ENCODE measurements at places on chromosomes 1 and 21.

DNA sequence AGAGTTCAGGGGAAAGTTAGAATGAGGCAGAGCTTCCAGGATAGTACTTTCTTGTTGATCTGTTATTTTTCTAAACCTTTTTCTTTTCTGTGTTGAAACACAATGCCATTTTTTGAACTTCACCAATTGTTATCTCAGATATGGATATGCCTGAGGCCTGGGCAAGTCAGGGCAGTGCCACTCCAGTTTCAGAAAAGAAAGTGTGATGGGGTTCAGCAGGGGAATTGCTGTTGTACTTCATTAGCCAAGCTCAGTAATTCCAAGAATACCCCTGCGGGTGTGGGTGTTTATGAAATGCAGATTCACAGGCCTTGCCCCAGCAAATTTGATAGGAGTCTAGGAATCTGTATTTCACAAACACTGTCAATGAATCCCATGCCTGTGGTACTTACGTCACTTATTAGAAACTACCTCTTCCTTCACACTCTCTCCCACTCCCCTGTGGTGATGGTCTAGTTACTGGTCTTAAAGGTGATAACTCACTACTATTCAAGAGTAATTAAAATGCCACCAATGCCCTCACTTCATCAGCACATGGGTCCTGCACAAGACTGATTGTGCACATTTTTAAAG lies 142.3 kb downstream of the PBX1 start:
- no peak for DNase-seq

- no peak for DNase-seq
These were observed 47.9 kb upstream of the LAPTM5 start for GRCh38 chr1:30805304-30806003.

- no peak for DNase-seq
These were observed 3.9 kb downstream of the POFUT2 start for GRCh38 chr21:45283611-45284455.

GRCh38 chr1:231707407-231707806 lies 80.8 kb downstream of the DISC1 start:
- DNase-seq, result no peak

DNA sequence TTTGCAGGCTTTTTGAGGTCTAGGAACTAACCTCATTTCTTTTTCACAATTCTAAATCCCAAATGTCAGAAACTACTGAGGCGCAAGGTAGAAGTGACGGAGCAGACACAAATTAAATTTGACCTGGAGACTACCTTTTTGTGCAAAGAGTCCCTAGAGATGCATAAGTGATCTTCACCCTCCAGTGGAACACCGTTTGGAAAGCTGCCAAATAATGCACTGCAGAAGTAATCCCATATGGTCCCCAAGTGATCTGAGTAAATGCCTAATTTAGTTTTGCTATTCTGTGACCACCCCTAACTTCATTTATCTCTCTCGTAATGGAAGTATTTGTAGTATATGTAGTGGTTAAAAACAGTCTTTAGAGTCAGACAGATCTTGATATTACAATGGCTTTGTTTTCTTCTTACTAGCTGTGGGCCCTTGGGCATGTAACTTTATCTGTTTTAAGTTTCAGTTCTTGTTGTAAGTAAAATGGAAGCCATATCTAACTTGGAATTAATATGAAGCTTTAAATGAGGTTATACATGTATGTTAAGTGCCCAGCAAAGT lies 70.4 kb upstream of the IPO9 start:
- DNase-seq, result no peak

- DNase-seq, result no peak
These were observed 26.7 kb downstream of the MIER1 start for GRCh38 chr1:66951513-66951912.

GRCh38 chr1:179599623-179600249 lies 8.1 kb downstream of the TDRD5 start:
- DNase-seq, result no peak

- DNase-seq, result no peak
These were observed 664.1 kb upstream of the CAMK1G start for GRCh38 chr1:208919371-208919770.

DNA sequence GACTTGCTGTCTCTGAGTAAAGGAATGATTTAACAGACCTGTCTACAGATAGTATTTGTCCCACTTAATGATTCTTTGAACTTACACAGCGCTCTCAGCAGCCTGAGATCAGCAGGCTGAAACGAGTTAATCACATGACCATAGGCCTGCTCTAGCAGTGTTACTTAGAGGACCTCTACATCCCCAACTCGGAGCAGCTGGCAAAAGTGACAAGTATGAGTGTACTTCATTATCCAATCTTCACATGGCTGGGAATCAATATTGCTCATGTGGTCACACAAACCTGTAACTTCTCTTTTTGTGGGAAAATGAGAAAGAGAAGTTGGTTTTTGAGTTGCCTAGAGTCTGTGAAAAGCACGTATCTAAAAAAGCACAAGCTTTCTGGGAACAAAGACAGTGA lies 11.4 kb upstream of the ATP13A2 start:
- no peak for DNase-seq

DNA sequence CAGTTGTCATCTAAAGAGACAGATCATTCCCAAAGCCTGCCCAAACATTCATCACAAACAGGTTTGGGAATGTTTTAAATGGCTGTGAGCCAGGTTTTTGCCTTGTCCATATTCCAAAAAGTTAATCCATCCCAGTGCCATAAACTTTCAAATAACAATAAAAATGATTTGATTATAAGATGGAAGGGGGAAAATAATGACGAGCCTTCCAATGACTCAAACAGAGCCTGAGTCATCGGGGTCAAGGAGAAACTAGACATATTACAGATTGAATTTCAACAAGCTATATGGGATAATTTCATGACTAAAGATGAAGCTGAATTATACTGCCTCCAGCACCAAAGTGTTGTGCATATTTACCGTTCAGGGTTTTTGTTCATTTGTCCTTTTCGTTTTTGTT lies 195.8 kb upstream of the PKN2 start:
- no peak for DNase-seq

DNA sequence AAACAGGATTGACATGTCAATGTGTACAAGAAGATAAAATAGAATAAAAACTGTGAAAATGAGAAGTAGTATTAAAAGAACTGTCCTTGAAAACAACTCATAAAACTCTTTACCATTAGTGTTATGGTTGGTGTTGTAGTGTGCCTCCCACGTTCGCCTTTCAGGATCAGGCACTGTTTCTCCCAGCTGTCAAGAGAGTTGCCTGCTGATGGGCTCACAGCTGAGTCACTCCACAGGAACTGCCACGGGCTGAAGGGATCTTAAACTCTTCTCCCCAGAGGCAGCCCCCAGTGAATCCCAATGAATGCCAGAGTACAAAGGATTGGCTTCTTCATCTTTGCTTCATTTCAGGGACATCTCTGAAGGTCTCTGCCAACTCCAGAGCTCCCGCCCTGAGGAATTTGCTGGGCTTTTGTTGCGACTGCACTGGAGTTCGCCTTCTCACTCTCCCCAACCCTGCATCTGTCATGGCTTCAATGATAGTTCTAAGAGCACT lies 119.6 kb downstream of the ADGRL2 start:
- no peak for DNase-seq

DNA sequence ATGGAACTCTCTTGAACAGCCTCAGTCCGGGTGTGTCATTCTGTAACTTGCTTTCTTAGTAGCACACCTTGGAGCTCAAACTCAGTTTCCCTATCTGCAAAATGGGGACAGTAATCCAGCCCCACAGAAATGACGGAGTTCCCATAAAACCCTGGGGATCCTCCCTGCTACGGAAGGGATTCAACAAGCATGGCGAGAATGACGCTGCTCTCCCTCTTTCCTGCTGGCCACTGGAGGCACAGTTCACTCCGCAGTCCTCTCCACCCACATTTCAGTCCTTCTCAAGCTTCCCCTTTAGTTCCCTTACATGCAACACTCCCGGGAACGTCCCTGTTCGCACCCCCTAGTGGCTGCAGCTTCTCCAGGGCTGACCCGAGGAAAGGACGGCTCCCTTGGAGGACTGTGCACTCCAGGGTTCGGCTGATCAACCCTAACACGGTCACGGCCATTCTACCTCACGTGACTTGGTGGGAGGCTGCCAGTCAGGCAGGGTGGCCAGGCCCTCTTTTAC lies 20.6 kb downstream of the RUNX3 start:
- DNase-seq, result no peak

DNA sequence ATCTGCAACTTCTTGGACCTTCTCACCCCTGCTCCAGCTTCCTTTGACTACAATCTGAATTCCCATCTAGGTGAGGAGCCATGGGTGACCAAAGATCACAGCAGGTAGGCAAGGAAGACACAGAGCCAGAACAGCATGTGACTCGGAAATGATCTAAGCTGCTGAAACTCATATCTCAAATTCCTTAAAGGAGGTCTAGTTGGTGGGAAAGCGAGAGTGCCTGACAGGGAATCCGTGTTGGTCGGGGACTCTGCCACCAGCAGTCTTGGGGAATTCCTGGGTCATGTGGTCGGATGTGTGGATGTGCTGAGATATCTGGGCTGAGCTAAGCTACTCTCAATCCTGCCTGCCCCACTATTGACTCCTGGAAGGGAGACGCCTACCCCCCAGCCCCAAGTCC lies 3.2 kb upstream of the NUAK2 start:
- DNase-seq, result no peak

GRCh38 chr1:112388436-112388835 lies 7.6 kb upstream of the CTTNBP2NL start:
- peak; percentile 26 for DNase-seq

DNA sequence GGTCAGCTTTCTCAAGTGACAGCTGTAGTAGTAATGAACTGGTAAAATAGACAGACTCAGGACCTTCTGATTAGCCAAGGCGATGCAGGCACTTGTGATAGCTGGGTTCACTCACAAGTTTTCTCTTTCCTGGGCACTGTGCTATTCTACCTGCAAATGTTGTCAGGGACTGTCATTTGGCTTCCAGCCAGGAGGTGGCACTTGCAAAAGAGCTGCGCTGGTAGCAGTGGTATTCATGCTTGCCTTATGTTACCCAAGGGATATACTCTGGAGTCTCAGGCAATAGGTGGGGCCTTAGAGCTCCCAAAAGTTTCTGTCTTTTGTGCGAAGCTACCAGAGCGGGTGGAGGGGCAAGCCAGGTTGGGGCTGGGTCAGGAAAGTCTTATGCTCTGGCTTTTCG lies 23.5 kb downstream of the IFI44 start:
- DNase-seq, result no peak

- DNase-seq, result no peak
These were observed 61.3 kb upstream of the CACYBP start for GRCh38 chr1:174938281-174939007.

DNA sequence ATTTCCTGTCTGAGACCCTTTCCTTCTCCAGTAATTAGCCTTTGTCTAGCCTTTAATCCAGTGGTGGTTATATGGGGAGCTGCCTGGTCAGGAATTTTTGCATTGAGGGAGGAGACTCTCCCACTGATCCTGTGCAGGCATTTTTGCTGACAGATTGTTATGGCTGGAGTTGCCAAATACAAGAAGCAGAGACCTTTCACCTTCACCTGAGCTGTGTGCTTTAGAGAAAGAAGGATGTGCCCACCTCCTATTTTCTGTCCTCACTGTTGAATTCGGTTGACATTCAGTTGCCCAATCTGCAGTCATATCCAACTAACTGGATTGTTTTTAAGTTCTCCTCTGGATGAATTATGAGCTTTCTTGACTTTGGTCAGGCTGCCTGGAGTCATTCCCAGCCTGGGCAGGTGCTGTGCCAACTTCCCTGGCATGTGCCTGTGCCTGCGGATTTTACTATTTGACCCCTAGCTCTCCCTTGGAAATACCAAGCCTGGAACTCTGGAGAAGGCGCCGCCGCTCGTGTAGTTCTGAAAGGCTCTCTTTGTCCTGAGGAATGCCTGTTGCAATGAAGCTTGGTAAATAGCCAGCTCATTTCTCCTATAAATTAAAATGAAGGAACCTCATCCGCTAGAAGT lies 143.9 kb downstream of the NOS1AP start:
- peak; percentile 71 for DNase-seq
